Femur (tissue), 1 donor: ENCODE measurements at places on chromosomes 4 and X.

- DNase-seq = peak; percentile 56
Observed at GRCh38 chr4:78644744-78645330, 93.3 kb downstream of the ANXA3 start.

DNA sequence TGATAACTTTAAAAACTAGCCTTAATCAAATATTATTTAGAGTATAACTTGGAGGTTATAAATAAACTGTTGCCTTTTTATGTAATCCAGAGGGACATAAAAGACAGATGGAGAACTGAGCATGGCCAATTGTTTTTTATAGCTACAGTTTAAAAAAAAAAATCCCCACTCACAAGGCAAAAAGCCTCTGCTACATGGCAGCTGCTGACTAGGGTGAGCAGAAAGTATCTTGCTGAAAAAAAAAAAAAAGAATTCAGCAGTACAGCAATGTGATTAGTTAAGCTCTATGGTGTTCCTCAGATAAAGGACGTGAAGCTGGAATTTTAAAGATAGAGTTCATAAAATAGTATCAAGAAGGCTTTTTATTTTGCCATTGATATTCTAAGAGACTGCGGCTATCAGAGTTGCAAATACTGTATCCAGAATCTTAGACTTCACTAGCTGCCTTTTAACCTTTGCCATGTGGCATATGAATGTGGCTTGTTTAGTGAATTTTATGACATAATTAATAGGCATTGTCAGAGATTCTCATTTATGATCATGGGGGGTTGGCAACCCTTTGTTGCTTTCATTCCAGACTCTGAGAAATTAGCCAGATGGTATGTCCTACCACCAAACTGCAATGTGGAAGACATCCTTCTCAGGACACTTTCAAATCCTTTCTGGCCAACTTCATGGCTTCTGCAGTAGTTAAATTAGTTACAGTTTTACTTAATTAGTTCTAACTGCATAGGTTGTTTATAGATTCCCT, 498.0 kb downstream of the STPG2 start:
- no peak for DNase-seq

GRCh38 chr4:119210775-119211174, 1.7 kb upstream of the USP53 start:
- no peak for DNase-seq

GRCh38 chr4:176775338-176775737, 17.4 kb downstream of the VEGFC start:
- no peak for DNase-seq

- DNase-seq = no peak
Observed at GRCh38 chr4:132593717-132594400, 555.2 kb upstream of the PCDH10 start.

- DNase-seq = no peak
Observed at GRCh38 chr4:142365391-142365790, 480.7 kb downstream of the INPP4B start.

GRCh38 chr4:3067473-3068001, 6.8 kb downstream of the HTT-AS start:
- DNase-seq = no peak

GRCh38 chrX:866441-866990, 235.9 kb downstream of the SHOX start:
- DNase-seq = peak; percentile 23

DNA sequence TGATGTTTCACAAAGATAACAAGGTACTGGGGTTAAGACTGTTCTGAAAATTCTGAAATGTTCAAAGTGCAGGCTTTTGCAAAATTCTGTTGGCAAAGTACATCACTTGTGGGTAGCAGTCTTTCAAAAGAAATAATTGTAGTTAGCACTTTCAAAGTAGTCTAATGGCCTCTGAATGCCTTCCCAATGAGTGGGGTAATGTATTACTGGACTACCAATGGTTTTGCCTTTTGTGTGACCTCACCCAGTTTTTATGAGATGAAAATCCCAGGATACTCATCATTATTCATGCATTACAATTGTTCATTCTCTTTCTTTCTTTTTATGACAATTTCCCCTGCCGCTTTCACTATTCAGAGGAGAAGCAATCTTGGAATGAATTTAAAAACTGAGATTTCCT, 686.1 kb downstream of the GLUD2 start:
- DNase-seq = no peak

DNA sequence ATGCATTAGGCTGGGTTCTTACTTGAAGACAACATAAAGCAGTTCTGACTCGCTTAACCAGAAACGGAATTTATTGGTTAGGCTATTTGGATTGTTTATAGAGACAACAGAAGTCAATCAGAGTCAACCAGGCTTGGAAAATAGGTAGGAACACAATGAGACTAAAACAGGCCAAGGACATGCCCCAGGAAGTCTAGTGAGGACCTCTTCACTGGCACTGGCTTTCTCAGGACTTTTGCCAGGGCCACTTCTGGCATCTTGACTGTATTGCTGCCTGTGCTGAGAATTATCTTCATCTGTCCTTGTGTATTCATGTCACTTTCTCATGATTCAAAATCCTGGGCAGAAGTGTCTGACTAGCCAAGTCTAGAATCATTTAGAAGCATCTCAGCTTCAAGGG, 19.6 kb downstream of the PGAM4 start:
- no peak for DNase-seq

- no peak for DNase-seq
Observed at GRCh38 chr4:42262701-42263490, 110.4 kb upstream of the BEND4 start.

- DNase-seq = no peak
Observed at GRCh38 chr4:169102026-169102425, 92.0 kb upstream of the CBR4 start.

DNA sequence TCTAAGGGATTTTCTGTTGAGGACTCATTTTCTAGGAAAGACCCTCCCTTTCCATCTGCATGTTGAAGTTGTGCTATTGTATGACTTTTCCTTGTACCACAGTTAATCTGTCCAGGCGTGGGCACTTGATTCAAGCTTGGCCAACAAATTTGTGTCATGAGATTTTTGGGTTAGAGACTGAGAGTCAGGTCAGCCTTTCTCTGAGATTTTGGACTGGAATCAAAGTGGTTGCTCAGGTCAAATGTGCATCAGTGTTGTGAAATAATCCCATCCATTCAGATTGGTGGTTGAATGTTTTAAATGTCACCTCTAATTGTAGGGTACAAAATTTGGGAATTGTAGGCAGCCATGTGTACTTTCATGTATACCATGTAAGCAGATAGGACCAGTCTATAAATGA, 545.2 kb upstream of the IGFBP7 start:
- DNase-seq = no peak

- DNase-seq = no peak
Observed at GRCh38 chr4:105504744-105505143, 30.9 kb upstream of the PPA2 start.

- DNase-seq = no peak
Observed at GRCh38 chrX:17930850-17931249, 69.8 kb upstream of the RAI2 start.

DNA sequence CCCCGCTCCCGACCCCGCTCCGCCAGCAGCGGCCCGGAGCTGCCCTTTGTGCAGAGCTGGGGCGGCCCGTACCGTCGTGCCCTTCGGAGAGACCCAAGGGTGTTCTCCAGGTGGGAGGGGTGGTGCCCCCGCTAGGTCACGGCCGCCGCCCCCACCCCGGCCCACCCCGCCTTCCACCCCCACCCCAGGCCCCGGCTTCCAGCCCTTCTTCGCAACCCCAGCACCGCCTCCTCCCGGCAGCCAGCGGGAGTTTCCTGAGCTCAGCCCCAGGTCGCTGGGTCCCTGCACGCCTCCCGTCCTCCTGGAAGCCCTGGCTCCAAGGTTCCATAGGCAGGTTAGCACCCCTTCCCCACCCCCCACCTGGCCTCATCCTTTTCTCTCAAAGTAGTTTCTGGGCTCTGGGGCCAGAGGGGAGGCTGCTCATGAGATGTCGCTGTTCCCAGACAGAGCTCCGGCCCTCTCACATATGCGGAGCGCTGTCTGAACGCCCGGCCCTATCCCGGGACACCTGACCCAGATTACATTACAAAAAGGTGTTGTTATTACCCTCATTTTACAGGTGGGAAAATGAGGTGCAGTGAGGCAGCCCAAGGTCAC, 25.2 kb upstream of the FGFR3 start:
- DNase-seq = no peak

DNA sequence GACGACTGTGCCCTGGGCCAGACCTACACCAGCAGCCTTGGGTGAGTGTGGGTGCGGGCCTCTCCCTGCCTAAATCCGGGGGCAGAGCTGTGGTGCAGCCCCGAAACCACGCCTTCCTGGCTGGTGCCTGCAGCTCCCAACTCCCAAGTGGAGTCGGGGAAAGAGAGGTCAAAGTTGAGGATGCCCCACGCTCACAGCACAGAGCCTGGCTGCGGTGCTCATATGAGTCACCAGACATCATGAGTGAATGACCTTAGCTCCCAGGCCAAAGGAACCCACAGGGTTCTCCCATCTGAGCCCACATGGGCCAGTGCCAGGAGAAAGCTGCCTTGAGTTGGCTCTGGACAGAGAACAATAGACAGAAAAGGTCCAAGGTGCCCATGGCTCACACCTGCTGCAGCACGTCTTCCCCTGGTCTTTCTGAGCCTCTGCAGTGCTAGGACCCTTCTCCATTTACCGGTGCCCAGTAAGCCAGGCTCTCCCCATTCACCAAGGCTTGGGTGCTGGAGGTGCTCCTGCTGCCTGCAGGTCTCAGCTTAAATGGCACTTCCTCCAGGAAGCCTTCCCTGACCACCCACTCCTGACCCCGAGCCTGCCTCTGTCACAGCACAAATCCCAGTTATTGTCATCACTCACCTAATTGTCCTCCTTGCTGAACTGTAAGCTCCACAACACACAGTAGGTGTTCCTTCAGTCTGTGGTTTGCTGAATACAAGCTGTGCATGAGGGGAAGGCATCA, 224.2 kb downstream of the AFAP1 start:
- no peak for DNase-seq

- DNase-seq = no peak
Observed at GRCh38 chr4:169362607-169363006, 91.9 kb upstream of the SH3RF1 start.

DNA sequence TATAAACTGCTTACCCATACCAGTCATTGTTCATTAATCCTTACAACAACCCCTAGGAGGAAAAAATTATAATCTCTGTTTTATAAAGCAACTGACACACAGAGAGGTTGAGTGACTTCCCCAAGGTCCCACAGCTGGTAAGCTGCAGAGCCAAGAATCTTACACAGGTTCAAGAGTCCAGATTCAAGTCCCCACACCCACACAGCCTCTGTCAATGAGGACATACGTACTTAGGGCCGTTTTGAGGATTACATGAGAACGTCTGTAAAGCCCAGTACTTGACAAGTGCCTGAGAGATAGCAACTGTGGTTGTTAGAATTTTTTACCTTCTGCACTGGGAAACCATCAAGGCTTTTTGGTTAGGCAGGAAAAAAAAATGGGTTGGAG, 556 bp upstream of the SLC25A43 start:
- no peak for DNase-seq

DNA sequence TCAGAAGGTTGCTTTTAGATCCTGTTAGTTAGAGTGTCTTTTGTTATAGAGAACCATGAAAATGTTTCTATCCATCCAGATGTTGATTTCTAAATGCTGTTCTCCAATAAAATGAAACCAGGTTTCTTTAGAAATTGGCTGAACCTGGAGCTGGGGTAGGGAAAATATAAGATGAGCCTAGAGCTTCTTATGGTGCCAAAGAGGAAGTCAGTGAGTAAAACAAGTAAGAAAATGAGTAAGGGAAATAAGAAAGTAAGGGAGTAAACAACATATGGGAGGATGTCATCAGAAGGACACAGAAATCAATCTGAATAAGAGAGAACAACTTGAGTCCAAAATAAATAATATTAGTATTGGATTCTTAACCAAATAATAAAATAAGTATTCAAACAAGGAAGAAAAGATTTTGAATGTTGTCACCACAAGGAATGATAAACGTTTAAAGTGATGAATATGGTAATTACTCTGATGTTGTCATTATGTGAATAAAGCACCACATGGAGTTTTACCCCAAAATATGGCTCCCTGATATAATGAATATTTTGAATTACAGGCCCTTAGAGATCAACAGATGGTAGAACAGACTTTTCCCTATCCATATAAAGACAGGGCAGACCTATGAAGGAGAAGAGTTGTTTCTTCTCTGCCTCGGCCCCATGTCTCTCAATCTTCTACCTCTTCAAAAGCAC, 506.1 kb downstream of the IL15 start:
- no peak for DNase-seq

- no peak for DNase-seq
Observed at GRCh38 chr4:177737387-177737940, 295.2 kb upstream of the AGA start.

DNA sequence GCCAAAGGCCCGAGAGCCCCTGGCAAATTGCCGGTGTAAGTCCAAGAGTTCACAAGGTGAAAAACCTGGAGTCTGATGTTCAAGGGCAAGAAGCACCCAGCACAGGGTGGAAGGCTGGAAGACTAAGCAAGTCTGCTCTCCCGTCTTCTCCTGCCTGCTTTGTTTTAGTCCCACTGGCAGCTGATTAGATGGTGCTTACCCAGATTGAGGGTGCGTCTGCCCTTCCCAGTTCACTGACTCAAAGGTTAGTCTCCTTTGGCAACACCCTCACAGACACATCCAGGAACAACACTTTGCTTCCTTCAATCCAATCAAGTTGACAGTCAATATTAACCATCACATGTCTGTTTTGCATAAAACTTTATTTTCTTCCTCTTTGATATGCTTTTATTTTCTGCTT, 157.4 kb downstream of the HS3ST1 start:
- DNase-seq = no peak

GRCh38 chrX:101257448-101258258, 33.5 kb downstream of the TAF7L start:
- no peak for DNase-seq

DNA sequence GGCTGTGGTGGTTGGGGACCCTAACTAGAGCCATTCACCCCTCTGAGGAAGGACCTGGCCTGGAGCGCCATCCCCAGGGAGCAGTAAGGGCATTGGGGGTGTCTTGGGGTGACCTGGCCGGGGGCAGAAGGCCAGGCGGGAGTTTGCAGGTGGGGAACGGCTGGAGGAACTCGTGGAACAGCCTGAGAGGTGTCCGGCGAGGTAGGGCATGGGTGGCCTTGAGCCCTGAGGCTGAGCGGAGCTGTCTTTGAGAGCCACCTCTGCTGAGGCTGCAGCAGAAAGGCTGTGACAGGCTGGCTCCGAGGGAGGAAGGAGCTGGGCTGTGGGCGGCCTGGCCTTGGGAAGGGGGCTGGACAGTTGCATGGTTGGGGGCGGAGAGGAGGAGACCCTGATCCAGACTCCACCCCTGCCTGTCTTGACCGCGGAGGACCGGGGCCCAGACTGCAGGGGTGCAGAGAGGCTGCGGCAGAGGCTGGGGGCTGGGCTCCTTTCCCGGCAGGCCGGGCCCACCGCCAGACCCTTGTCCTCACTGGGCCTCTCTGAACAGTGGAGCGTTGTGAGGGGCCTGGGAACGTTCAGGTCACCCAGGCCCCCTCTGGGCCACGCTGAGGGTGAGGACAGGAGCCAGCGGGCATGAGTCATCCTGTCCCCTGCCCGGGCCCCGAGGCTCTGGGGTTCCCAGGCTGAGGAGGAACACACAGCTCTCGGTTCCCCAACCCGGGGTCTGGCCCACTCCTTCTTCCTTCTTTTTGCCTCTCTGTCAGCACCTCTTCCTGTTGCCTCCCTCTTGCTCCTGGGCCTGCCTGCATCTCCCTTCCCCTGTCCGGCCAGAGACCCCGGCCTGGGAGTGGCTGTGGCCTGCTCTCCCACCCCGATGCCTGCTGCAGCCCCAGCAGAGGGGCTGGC, 8.1 kb downstream of the SH3BP2 start:
- peak; percentile 96 for DNase-seq
